ENCODE measurements at places on chromosomes 1 and 21.
A peak's percentile ranks its signal among the peaks of the same experiment; 100 is the strongest.

- no peak for DNase-seq
These were observed 71.1 kb upstream of the F3 start for GRCh38 chr1:94612525-94613204.

DNA sequence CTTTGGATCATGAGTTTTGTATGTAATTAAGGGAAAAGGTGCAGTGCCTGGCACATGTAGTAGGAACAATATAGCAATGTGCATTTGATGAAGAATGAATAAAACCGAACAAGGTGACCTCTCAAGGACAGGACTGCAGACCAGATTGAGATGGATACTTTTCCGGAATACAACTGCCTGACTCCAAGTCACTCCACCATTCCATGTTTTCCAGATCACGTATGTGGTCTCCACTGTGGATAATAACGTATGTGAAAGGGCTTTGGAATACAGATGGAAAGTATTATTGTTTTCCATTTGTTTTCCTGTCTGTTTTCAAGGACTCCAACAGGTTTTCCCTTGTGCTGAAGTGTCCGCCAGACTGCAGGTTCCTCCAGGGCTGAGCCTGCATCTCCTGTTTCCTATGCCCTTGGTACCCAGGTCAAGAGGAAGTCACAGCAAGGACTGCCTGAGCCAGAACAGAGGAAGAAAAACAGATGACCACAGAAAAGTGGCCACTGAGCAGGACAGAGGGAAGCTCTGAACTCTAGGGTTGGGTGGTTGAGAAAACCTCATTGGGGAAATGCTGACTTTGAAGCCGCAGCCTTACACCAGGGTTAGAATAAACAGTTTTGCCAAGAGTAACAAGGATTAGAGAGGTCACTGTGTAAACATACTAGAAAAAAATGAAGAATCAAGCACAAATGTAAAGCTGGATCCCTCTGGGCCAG is 4.0 kb downstream of the CFAP45 start:
- peak; percentile 34 for DNase-seq

- DNase-seq, result no peak
These were observed 64.9 kb downstream of the RUNX3 start for GRCh38 chr1:24865168-24865567.

DNA sequence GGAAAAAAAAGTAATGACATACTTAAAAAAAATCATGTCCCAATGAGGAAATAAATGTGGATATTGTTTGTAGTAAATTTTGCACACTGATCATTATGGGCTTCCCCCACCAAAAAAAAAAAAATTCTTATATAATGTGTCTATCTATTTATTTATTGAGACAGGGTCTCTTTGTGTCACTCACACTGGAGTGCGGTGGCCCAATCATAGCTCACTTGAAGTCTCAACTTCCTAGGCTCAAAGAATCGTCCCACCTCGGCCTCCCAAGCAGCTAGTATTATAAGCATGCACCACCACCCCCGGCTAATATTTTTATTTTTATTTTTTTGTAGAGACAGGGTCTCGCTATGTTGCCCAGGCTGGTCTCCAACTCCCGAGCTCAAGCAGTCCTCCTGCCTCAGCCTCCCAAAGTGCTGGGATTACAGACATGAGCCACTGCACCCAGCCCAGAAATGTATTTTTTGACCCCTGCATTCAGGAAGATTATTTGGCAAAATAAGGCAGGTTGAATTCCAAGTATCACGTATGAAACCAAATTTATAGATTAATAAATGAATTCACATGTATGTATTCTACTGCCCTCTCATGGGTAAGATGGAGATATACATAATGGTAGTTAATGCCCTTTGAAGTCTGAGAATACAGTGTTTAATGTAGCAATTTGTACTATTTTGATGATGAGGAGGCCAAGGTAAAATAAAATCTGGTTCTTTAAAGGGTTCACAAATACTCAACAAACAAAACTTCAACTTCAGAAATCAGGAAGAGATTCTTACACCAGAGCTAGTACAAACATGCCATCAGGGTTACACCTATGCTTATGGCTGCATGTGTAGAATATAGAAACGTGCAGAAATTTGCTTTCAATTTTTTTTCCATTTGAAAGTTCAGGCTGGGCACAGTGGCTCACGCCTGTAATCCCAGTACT is 1.4 kb upstream of the DENND2C start:
- DNase-seq, result peak; percentile 3

- no peak for DNase-seq
These were observed 1152.2 kb upstream of the ADGRL4 start for GRCh38 chr1:80158771-80159170.

DNA sequence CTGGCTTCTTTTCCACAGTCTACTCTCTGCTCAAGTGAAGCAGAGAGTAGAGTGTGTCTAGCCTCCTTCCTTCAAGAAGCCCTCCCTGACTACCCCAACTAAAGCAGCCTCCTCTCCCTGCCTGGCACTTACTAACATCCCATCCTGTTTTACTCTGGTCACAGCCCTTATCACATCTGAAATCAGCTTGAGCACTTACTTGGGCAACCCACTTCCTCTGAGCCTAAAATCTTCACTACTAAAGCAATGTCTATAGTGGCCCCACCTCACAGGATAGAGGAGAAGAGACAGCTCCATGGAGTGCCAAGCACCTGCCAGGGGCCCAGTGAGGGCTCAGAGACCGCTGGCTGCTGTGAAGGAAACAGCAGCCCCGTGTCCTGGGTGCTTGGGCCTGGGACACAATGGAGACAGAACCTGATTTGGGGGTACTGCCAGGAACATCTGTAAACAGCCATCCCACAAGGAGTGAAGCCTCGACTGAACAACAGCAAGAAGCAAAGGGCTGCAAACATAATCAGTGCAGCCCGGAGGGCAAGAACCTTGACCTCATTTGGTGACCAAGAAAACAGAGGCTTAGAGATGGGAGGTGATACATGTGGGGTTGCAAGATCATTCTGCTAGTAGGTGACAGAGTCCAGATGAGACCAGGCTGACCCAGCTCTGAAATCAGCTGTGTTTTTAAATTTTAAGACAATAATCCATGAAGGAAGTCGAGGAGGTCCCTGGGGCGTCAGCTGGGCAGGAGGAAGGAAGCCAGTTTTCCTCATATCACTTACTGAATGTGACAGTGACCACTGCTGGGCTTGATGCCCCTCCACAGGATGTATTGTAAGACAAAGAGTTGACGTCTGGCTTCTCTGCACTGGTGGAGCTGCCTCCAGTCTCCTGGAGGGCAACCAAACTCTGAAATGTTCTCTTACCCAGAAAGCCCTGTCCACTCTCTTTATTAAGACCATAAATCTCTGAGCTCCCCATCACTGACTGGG is 710.6 kb downstream of the MATN1 start:
- no peak for DNase-seq

GRCh38 chr1:193013707-193014106 is 45.5 kb downstream of the UCHL5 start:
- no peak for DNase-seq

DNA sequence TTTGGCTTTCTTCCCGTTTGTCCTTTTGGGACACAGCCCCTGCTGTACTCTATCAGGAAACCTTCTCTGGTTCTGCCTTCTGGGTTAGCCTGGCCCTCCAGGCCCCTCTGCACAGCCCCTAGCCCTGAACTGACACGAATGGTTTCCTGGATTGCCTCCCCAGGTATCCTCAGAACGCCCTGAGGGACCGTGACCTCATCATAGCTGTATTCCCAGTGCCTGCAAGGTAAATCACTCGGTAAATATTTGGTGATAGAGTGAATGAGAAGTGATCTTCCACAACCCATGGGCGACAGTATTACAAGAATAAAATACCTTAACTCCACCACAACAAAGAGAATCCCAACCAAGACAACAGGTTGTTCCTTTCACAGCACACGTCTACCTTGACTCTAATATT is 637.2 kb downstream of the SMYD3 start:
- DNase-seq, result no peak

GRCh38 chr1:185260611-185261010 is 56.4 kb downstream of the IVNS1ABP start:
- no peak for DNase-seq
